Breast epithelium (tissue), 4 donors: ENCODE measurements at places on chromosomes 4 and X. TPM values are rescaled to one million over a fixed set of nuclear protein-coding genes. Genes with fewer than 3 reads are reported as not detected.

Gene GAGE12J
- total RNA-seq, result not detected

Gene AWAT2
- not detected for total RNA-seq

Gene NPY2R
- total RNA-seq, result 11.4 TPM

Gene NR0B1
- not detected for total RNA-seq

Gene MAGEA4
- total RNA-seq, result not detected

DNA sequence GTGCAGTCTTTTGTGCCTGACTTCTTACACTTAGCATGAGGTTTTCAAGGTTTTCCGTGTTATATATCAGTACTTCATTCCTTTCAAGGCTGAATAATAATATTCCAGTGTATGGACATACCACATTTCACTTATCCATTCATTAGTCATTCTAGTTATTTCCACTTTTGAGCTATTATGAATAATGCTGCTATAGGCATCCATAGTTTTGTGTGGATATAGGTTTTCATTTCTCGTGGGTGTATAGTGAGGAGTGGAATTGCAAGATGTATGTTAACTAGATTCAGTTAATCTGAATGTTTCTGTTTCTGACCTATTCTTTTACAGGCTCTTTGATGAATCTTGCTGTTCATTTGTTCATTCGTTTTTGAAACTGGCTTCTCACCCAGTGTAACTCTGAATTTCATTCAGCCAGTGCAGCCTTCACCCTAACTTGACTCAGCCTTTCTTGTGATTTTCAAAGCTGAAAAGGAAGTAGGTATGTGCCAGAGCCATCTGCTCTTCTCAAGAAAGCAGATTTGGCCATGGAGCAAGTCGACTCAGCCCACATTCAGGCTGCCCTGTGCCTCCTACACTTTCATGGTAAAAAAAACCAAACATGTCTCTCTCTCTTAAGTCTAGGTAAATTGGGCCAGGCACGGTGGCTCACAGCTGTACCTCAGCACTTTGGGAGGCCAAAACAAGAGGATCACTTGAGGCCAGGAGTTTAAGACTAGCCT lies 56.3 kb upstream of the NOCT start:
- no peak for DNase-seq

DNA sequence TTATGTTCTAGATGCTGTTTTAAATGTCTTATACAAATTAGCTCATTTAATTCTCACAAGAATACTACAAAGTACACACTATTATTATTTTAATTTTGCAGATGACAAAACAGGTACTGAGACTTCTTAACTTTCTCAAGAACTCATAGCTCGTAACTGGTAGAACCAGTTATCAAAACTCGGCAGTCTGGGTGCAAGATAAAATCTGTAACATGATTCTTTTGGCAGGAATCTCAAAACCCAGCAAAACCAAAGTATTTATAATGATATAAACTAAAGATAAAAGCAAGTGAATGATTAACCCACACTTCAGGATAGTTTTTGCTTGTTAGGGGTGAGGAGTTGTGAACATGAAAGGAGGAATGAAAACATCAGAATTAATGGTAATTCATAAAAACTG lies 27.6 kb downstream of the CLNK start:
- no peak for DNase-seq

DNA sequence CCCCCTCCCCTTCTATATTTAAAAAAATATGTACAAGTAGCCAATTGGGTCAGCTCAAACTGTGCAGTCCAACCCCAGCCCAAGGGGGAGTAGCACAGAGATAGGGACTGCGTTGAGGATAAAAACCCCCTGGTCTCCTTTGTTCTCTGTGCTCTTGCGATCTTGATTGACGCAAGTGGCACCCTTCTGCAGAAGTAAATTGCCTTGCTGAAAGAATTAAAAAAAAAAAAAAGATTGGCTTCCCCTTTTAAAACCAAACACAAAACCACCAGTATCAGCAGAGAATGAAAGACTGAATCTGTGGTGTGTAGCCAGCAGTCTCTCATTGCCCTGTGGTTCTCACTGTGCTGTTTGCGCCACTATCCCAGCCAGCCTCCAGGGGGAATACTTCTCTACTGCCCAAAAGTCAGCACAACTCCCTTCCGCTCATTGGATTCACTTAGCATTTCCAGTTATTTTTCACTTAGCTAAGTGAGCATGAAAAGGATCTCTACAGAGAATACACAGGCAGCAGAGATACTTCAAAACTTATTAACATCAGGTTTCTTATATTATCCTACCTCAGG lies 29.7 kb downstream of the MANBA start:
- no peak for DNase-seq

GRCh38 chr4:26819478-26820095 lies 41.1 kb upstream of the STIM2 start:
- DNase-seq, result no peak

DNA sequence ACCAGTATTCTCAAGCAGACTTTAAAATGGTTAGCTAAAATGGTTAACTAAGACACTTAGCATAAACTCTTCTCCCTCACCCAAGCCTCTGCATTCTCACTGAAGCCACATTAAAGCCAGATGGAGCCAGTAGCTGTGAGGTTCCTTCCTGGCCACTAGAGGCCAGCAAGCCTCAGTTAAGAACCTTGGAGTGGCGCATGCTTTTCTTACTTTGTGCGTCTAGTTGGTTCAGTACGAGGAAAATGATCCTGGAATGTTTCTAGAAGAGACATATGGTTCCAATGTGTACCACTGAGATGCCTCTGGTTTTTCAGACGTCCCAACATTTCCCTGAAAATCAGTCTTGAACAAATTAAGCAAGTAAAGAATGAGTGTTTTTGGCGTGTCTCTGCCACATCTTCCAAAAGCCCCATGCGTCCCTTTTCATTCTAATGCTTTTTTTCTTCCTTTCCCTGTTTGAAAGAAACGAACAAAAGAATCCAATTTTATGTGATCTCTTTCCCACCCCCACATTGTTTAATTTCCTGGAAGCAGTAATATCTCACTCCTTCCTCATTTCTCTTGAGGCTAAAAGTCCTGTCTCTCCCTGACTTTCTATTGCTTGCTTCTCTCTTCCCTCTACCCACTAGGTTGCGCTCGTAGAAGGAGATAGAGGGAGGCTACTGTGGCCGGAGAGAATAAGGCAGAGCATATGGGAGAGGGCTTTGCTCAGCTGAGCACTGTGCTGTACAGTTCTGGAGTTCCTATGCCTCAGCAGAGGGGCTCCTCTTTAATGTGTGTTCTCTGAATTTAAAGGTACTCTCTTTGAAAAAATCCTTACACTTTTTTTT lies 82.9 kb upstream of the TAB3 start:
- no peak for DNase-seq

GRCh38 chrX:41580423-41581064 lies 108.2 kb upstream of the GPR34 start:
- DNase-seq, result no peak

- no peak for DNase-seq
These were observed 655.0 kb upstream of the LCORL start for GRCh38 chr4:18676526-18676915.

- no peak for DNase-seq
These were observed 27.8 kb downstream of the ELF4 start for GRCh38 chrX:130082244-130083106.

DNA sequence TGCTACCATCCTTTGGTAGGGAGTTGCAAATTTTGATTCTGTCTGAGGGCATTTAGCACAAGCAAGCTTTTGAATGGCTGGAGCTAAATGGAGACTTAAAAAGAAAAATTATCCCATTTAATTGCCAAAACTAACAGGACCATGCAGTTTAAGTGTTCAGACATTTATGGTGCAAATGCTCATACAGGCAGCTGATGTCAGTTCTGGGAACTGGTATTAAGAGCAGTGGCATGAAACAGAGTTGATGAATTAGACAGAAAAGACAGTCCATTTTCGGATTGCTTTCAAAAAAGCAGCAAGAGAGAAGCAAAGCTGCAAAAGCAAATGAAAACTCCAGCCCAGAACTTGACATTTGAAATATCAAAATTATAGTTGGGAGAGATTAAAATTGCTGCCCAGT lies 1.3 kb downstream of the SCRG1 start:
- DNase-seq, result no peak

DNA sequence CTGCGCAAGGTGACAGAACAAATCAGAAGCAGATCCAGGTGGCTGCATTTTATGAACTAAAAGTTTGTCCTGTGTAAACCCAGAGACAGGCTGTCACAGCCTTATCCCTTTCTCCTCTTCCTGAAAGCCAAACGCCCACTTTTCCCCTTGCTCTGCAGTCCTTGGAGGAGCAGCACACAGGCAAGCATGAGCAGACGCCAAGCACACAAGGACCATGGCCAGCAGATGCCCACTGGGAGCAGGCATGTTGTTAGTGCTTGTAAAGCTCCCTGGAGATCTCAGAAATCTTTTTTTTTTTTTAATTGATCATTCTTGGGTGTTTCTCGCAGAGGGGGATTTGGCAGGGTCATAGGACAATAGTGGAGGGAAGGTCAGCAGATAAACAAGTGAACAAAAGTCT lies 11.5 kb upstream of the HOPX start:
- no peak for DNase-seq

DNA sequence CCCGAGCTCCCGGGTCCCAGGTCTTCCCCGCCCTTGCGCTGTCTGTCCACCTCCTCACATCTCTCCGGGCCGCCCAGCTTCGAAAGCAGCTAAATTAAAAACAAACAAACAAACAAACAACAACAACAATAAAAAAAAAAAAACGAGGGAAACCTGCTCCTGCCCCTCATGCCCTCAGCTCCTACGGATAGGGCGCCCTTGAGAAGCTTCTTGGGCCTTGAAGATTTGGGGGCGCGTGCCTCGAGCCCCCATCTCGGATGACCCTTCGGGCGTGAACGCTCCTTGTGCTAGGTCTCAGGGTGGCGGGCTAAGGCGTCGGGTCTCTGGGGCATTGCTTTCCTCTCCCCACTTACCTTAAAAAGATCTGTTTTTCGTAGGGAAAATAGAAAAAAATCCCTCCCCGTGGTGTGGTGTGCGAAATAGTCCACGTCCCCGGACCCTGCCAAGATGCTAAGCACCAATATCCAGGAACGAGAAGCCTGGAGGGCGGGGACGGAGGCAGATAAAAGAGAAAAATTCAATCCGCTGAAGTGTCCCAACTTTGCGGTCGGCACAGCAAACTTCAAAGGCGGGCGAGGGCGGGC lies 603 bp downstream of the NDNF start:
- DNase-seq, result no peak

GRCh38 chrX:141941234-141941633 lies 37.5 kb downstream of the MAGEC1 start:
- no peak for DNase-seq
